Activated T-cell treated with anti-CD3 and anti-CD28 coated beads, Interleukin-2, amount 50 U/mL, for 48 hours (primary cell): ENCODE measurements at places on chromosomes 4 and X.

DNA sequence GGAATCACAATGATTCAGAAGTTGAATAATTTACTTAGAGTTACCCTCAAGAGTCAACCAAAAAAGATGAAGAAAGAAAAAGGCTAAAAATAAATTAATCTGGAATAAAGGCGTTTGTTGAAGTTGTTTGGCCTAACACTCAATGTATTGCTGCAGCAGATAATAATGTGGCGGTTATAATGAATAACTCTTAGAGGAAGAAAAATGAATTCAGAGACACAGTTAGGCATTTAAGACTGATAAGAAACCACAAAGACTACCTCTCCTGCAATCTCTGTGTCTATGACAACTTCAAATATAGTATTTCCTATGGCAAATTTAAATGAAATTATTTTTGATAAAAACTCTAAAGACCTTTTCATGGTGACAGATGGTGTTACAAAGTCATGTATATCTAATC, 1369.1 kb upstream of the AGA start:
- no peak for DNase-seq

DNA sequence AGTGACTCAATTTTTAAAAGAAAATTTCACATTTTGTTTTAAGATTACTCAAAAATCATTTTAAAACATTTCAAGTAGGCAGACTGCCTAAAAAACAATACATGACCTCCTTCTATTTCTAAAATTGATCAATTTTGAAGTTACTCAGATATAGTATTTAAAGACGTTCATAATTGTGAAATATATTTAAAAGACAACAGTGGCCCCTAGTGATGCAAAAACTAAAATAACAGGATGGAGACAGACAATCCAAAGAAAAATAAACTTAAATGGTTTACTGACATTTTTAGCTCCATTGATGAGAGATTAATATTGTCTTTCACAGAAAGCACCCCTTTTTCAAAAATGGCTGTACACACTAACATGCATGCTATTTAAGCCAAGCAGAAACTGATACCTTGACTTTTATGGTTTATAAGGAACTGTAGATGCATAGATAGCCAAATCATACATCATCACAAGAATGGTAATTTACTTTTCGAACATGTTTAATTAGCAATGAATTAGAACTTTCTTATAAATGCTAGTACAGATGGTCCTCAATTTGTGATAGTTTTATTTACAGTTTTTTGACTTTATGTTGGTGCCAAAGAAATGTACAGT, 69.8 kb upstream of the FAT4 start:
- no peak for DNase-seq

GRCh38 chr4:10245751-10246150, 129.2 kb upstream of the WDR1 start:
- DNase-seq: no peak

- DNase-seq: no peak
These were observed 207.0 kb upstream of the TBL1X start for GRCh38 chrX:9257718-9258420.

DNA sequence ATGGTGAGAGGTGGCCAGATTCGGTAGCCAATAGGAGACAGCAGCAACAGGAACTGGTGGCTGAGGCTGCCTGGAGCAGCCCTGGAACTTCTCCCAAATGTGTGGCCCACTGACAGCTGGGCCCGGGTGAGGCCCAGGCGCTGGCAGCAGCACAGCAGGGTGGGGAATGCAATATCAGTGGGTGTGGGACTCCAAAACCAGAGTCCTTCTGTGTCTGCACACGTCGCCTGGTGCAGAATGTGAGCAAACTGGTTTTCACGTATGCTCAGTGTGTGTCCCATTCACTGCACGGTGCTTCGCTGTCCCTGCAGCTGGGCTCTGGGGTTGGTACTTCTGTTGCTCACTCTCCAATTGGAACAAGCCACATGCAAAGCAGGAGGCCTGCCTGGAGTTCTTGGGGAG, 14.4 kb upstream of the CENPU start:
- DNase-seq: no peak

GRCh38 chrX:110734894-110735541, 60.6 kb downstream of the CHRDL1 start:
- DNase-seq: no peak

- no peak for DNase-seq
These were observed 94.0 kb downstream of the PHF8 start for GRCh38 chrX:53950130-53950733.

DNA sequence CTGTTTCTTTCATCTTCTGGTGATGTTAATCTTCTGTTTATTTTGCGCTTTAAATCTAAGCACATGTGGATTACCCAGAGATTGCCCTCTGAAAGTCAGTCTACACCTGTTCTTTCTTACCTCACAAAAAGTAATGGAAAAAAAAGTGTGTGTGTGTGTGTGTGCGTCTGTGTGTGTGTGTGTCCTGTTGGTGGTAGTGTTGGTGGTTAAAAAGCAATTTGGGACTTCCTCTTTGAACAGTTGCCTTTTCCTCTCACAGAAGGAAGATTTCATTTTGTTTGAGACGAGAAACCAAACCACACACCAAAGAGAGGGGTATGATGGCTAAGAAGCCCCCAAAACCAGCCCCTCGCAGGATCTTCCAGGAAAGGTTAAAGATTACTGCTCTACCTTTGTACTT, at the start of gene STAP1:
STAP1 (plus strand) TSS at position 235 of the 400 bp plus-strand sequence; CDS start at position 318, 83 bp downstream.
- no peak for DNase-seq

- no peak for DNase-seq
These were observed 16.5 kb upstream of the ENPP6 start for GRCh38 chr4:184234155-184234554.

DNA sequence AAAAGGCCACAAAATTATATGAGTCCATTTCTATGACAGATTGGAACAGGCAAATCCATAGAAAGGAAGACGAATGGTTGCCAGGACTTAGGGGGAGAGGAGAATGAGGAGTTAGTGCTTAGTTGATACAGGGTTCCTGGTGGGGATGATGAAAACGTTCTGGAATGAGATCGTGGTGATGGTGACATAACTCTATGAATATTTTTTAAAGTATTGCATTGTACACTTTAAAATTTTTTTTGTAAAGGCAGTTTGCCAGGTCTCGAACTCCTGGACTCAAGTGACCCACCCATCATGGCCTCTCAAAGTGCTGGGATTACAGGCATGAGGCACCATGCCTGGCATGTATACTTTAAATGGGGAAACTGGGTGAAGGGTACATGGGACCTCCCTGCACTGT, 9.9 kb upstream of the CCNQ start:
- DNase-seq: no peak

DNA sequence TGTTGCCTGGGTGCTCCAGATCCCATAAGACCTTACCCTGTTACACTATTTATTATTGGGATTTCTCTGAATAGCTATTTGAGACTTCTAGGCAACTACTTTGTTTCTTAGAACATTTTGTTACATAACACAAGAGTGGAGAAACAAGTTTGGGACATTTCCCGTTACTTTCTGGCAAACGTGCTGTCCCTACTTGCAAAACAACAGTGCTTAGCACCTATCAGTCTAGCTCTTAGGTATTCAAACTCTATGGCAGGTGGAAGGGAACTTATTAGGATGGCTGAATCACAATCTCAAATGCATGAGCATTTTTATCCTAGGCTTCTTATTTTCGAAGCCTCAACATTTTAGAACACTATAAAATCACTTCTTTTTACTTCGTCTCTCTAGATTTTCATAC, 613.6 kb downstream of the DMD start:
- DNase-seq: no peak

- DNase-seq: no peak
These were observed 285.5 kb downstream of the PDGFC start for GRCh38 chr4:156686120-156686519.

DNA sequence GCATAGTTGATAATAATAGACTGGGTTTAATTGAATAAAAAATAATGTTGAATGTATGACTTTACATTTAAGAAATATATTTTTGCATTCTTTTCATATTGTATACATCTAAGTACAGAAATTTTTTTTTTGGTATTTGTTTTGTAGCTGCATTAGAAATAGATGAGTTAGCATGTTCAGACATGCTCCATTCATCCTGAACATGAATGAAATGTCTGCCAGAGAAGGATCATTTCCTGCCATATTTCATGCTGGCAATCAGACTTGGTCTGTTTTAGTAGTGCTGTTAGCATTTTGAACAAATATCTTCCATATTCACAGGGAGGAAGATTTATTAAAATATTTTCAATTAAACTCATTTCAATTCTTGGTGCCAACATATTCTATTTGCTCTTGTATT, 98.9 kb downstream of the FRMPD4 start:
- no peak for DNase-seq

DNA sequence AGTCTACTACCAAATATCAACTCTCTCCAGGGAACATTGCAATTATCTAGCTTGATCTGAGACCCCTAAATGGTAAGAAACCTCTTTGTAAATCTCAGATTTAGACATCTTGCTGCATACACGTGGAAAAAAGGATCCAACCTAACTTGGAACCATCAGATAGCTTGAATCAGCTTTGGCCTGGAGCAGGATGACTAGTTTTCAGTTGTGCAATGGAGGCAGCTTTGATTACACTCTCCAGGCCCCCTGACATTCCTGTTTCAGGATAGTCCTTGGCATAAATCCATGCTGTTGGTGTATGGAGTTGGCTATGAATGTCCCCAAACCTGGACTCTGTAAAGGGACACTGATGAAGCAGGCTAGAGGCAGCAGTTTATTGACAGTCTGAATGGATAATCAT, 1061.9 kb upstream of the TENM3 start:
- DNase-seq: no peak

GRCh38 chrX:69379412-69379811, 124.7 kb upstream of the NALF2 start:
- no peak for DNase-seq

DNA sequence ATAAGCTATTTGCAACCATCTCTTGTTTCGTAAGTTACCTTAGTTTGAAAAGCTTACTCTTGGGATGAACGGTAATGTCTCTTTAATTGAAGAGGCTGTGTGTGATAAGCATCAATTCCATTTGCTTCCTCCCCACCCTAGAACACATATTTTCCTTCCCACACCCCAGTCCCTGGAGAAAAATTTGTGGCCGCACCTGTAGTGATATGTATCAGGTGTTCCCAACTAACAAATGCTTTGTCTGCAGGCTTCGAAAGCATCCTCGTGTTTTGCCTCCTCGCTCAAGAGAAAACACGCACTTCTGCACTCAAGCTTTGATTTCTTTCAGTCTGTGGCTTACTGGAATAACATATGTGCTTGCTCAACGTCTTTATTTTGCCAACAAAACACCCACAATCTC, 143.8 kb upstream of the OTUD4 start:
- DNase-seq: no peak

GRCh38 chr4:139603576-139604410, 47.8 kb upstream of the SETD7 start:
- DNase-seq: no peak

DNA sequence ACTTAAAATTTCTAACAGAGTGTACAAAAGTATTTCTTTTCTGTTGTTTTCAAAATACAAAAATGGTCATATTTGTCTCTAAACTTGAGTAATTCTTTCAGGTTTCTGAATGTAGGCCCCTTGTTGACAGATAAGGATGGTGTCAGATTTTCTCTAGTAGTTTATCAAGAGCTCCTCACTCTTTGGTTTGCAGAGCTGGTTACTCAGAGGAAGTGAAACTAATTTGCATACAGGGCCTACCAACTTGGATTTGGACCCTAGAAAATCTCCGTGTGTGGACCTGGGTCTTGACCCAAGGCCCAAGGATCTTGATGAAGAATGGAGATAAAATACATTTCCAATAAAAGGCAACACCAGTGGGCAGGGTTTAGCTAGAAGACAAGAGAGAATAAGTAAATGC, 433 bp upstream of the ADH6 start:
- no peak for DNase-seq

DNA sequence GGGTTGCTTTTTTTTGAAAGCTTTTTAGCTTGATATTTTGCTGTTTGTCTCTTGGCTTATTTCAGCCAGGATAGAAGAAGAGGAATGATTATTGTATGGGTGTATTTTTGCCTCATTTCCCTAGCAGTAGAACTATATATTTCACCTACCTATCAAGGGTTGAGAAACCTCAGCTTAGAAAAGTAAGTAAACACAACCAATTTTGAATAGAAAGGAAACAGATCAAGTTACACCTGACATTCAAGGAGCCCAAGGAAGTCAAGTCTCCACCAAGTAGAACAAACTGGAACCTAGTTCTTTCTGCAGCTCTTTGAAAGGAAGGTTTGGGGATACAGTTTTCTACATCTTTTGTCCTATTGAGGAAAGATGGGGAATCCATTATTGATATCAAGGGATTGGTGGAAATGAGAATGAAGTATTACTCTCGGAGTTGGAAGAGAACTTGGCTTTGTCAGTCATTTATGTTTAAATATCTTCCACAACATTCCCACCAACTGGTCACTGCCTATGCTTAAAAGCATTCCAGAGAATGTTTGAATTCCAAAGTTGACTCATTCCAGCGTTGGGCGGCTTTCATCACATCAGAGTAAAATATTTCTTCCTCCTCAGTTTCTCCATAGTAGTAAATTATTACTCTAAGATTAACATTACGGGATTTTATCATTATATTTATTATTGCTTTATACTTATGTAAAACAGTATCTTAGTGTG, 207.8 kb upstream of the CNKSR2 start:
- DNase-seq: no peak

- no peak for DNase-seq
These were observed 150.2 kb downstream of the CXXC4 start for GRCh38 chr4:104344342-104344980.

- no peak for DNase-seq
These were observed 18.5 kb downstream of the CASP6 start for GRCh38 chr4:109684727-109685126.

DNA sequence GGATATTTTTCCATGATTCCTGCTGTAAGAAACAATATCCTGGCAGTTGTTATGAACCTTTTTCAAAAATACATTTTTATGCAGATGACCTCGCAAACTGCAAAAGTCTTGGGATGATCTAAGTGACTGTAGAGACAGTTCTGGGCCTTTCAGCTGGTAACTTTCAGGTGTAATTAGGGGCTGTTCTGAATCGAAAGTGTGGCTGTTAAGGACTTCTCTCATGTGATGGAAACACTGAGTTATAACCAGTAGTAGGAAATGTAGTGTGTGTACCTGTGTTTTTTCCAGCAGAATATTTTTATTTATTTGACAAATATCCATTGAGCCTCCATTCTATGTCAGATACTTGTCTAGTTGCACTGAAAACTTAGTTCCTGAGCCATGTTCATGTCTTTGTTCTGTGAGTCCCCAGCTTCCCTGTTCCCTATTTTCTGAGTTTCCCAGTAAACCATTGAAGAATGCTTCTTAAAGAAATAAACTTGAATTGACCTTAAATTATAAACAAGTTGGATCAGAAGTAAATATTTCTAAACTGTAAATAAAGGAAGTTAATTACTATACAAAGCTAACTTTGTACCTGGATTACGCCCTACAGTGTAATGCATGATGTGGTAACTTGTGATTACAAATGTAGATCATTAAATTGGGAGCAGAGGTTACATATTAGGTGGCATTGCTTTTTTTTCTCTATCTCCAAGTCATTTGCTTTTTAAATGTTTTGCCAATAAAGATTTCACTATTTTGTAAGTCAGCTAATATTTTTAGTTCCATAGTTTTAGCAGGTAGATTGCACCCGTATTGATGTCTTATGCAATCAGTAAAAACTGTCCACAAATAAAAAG, 33.7 kb upstream of the HPGD start:
- no peak for DNase-seq
